ENCODE measurements at places on chromosomes 16 and 17.

DNA sequence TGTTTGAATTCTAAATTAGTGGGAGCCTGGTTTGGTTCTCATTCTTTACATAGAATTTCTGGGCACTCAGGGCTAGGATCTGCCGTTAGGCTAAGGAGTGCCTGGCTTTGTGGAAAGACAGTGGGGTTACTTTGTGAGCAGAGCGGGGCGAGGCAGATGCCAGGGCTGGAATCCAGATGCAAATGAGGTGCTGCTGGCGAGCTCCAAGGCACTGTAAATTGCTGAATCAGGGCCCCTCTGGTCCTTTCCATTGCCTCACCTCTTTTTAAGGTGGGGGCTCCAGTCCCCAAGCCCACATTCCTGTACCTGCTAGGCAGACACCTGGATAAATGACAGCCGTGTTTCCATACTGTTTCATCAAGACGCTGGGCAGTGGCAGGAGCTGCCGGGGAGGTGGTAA lies 33.8 kb downstream of the PIPOX start:
- no peak for DNase-seq

- DNase-seq = no peak
Measured at GRCh38 chr17:63382826-63383225, 63.3 kb downstream of the CYB561 start.

DNA sequence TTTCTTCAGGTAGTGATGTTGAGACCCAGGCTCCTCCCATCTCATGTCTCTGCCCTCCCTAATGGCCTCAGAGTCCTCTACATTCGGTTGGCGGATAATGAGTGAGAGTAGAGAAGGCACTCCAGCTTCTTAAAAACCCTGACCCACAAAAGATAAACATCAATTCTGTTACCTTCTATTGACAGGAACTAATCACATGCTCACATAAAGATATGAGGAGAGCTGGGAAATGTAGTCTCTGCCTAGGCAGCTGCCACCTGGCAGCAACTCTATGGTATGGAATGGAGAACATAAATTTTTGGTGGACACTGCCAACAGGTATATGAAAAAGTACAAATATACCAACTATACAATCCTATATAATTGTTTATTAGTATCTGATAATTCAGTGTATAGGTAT lies 110.7 kb upstream of the HLF start:
- no peak for DNase-seq

- no peak for DNase-seq
Measured at GRCh38 chr17:2881295-2881694, 85.1 kb downstream of the RAP1GAP2 start.

DNA sequence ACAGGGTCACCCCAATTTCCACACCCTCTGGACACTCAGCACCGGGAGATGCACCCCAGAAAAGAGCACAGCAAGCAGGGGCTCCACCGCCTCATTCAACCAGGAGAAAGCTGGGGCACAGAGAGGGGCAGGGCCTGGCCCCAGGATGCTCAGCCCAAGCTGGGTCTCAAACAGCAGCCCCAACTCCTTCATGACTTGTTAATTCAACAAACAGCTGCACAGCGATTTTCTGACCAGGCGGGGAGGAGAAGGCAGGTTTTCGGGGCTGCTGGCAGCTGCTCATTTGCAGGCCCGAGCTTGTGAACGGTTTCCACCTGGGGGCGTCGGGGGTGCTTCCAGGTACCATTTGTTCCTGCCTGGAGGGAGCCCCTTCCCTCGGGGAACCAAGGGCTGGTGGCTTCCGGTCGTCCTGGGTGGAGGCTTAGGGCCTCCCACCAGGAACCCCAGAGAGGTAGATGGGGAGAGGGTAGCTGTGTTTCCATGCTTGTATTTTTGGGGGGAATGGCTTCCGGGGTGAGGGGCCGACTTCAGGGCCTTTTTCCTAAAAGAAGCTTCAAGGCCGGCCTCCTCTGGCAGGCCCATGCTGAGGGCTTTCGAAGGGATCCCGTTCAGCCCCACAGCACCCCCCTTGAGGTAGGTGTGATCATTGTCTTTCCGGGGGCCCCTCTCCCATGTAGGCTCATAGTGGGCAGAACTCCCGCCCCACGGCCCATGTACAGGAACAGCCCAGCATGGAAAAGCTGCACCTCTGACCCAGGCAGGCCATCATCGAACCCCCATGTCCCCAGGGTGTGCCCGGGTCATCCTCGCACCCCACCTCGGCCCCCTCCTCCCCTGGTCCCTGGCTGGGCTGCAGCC lies 191.6 kb upstream of the GSE1 start:
- no peak for DNase-seq

DNA sequence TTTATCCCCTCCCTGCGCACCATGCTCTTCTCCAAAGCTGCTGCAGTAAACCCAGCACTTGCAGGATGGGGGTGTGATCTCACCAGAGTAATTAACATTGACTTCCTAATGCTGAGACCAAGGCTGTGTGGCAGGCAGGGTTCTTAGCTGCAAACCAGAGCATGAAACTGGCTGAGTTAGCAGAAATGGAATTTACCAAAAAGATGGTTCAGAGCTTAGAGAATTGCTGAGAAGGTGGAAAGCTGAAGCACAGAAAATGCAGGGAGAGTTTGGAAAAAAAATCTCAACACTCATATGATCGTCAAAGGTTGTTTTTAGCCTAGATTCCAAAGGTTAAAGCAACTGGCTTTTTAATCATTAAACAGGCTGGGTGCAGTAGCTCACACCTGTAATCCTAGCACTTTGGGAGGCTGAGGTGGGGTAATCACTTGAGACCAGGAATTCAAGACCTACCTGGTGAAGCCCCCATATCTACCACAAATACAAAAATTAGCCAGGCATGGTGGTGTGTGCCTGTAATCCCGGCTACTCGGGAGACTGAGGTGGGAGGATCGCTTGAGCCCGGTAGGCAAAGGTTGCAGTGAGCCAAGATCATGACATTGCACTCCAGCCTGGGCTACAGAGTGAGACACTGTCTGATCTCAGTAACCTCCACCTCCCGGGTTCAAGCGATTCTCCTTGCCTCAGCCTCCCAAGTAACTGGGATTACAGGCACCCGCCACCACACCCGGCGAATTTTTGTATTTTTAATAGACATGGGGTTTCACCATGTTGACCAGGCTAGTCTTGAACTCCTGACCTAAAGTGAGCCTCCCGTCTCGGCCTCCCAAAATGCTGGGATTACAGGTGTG lies 6.0 kb upstream of the TXNDC11 start:
- no peak for DNase-seq

DNA sequence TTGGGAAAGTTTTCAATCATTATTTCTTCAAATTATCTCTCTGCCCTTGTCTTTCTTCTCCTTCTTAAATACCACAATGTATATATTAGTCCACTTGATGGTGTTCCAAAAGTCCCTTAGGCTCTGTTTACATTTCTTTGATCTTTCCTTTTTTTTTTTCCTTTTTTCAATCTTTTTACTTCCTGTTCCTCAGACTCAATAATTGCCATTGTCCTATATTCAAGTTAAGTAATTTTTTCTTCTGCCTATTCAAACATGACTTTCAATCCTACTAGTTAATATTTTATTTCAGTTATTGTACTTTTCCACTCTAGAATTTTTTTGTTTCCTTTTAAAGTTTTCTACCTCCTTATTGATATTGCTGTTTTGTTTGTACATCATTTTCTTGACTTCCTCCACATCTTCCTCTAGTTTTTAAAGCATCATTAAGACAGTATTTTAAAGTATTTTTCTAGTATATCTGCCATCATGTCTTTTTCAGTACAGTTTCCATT lies 15.8 kb upstream of the UQCRC2 start:
- no peak for DNase-seq

DNA sequence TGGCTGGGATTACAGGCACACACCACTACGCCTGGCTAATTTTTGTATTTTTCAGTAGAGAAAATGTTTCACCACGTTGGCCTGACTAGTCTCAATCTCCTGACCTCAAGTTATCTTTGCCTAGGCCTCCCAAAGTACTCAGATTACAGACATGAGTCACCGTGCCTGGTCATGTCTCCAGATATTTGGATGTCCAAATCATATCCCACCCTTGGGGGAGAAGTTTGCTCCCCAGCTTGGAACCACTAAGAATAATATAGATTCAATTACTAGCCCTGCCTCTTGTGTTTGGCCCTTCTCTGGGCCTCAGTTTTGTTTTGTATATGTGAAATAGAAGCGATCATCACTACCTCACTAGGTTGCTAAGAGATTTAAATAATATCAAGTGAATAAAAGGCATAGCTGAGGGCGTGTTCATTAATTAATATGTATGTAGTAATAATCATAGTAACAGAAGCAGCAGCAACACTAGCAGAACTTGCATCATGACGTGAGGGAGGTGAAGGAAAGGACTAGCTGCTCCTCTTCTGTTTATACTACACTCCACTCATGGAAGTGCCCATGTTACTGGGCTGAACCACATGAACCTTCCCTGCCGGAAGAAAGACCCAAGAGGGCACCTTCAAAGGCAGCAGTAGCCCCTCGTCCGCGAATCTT lies 253.6 kb upstream of the XYLT1 start:
- DNase-seq = no peak

DNA sequence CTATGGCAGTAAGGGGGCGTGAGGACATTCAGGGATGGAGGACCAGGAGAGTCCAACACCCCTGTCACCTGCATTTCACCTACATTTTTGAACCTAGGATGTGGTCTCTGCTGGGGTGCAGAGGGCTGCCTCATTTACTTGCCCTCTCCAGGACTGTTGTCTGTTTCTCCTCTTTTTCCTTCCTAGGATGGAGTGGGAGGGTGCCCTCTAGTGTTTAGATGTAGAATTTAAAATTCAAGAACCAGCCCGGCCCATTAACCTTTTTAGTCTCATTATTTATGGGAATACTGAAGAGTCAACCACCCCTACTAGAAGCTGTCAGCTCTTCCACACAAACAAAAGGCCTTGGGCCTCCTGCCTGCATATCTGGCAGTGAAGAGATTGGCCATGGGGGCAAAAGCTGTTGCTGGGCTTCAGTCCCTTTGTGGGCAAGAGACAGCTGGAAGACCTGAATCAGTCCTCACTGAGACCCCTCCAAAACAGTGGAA lies 2.5 kb upstream of the STARD3 start:
- no peak for DNase-seq

- no peak for DNase-seq
Measured at GRCh38 chr16:71520550-71520949, 5.7 kb upstream of the CHST4 start.

GRCh38 chr16:21001262-21001661 lies 100.7 kb downstream of the LYRM1 start:
- DNase-seq = no peak

GRCh38 chr16:27839419-27839818 lies 224.1 kb downstream of the GSG1L start:
- no peak for DNase-seq

- DNase-seq = no peak
Measured at GRCh38 chr17:67725373-67725791, 7.6 kb downstream of the NOL11 start.

- DNase-seq = no peak
Measured at GRCh38 chr17:66966704-66967418, 2.4 kb downstream of the CACNG4 start.

Data from uterus (tissue), 4 donors.